GM19239 (cell line): ENCODE measurements at places on chromosomes 13 and 19.

DNA sequence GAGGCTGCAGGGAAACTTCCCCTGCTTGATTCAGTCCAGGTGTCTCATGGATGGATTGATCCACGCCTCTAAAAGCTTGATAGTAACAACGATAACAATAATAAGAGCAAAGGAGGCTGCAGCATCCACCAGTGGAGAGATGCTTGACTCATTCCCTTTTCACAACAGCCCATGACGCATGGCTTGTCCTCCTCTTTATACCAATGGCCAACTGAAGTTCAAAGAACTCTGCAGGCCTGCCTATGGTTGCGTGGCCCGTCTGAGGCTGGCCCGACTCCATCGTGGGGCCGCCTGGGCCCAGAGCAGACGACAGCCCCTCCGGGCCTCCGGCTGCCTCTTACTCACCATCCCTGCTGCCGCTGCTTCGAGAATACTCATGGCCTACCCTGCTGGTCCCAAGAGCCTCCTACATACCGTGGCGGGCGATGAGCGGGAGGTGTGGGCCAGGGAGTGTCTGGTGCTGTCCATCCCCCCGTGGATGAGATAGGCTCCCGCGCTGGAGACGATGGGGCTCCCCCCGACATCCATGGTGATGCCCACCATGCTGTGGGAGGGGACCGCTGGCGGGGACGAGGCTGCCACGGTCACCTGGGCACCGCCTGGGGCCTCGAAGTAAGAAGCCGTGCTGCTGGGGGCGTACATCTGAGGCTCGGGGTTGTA, 61.8 kb upstream of the RANBP3 start:
- no peak for DNase-seq

- no peak for DNase-seq
Observed at GRCh38 chr19:18718846-18719458, 35.5 kb downstream of the CRTC1 start.

DNA sequence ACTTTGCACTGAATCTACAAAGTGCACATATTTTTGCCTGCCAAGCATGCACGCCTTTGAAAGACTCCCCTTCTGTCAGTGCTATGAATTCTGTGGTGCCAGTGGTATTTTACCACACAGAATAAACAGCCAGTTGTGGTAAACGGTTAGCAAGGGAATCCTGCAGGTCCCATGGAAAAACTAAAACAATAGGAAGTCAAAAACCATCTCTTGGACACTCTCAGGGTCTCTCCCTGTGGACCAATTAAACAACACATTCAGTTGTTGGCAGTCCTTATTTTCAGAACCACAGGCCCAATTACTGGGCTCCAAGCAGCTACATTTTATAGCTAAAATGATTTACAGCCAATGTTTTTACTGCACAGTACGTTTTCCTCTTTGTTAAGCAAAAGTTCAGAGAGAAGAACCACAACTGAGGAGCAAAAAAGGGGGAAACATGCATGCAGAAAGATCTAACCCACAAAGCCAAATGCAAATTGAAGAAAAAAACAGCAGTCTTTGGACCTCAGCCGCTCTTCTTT, 116.9 kb downstream of the KCTD12 start:
- DNase-seq: no peak

- DNase-seq: no peak
Observed at GRCh38 chr13:106143392-106143791, 392.1 kb downstream of the EFNB2 start.

DNA sequence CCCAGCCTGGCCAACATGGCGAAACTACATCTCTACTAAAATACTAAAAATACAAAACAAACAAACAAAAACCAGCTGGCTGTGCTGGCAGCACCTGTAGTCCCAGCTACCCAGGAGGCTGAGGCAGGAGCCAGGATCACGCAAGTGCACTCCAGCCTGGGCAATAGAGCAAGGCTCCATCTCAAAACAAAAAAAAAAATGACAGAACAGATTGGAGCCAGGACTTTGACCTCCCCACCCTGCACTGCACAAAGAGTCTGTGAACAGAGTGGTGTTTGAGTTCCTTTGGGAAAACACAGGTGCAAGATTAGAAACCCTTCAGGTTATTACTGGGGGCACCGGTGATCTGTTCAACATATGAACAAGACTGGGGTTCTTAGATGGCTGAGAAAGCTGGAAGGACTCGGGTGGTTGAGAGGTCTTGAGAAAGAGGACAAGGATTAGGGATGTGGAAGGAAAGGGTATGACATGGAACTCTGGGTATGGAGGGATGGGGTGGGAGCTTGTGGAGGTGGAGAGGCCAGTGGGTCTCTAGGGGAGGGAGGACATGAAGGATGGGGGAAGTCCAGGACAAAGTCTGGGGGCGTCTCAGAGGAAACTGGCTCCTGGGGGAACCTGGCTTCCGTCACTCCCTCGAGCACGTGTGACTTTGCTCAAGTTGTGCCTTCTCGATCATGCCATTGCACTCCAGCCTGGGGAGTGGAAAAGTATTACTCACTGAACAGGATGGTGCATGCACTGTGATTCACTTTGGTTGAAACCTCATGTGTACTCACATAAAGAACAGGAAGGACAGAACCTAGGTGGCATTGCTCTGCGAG, 25.9 kb downstream of the RCN3 start:
- DNase-seq: no peak

GRCh38 chr19:2032296-2032941, 16.9 kb upstream of the BTBD2 start:
- DNase-seq: no peak

DNA sequence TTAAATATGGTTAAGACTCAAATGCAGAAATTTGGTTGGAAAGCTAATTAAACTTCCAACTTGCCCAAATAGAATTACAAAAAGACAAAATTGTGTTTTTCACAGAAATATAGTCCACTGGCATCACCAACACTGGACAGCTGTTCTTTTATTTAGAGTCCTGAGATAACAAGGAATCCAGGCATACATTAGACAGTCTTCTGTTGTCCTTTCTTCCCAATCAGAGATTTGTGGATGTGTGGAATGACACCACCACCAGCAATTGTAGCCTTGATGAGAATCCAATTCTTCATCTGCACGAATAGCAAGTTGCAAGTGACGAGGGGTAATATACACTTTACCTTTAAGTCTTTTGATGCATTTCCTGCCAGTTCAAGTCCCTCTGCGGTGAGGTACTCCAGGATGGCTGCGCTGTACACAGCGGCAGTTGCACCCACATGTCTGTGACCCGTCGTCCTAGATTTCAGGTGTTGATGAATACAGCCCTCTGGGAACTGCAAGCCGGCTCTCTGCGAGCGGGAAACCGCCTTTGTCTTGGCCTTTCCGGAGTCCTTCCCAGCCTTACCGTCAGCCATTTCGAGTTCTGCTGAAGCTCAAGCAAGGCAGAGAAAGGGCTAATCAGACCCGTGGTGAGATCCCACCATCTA, 14.7 kb downstream of the UBAC2 start:
- DNase-seq: no peak

- DNase-seq: no peak
Observed at GRCh38 chr13:111559612-111560403, 239.4 kb downstream of the TEX29 start.

DNA sequence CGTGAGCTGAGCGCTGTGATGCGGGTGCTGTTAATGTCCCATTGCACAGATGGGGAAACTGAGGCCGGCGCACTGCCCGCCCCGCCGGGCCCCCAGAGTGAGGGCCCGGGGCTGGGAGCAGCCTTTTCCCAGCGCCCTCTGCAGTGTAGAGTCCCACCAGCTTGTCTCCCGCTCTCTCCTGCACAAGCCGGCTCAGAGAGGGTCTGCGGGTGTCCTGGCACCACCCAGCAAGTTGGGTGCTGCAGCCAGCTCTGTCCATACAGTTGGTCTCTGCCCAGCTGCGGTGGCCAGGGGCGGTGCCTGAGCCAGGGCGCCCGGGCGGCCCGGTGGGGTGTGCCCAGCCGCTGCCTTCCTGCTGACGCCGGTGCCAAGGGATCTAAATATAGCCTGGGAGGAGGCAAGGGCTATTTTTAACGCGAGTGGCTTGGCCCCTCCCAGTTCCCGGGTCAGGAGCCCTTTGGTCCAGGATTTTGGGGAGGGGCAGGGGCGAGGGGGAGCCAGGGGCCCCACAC, 19.3 kb downstream of the GADD45B start:
- DNase-seq: no peak

DNA sequence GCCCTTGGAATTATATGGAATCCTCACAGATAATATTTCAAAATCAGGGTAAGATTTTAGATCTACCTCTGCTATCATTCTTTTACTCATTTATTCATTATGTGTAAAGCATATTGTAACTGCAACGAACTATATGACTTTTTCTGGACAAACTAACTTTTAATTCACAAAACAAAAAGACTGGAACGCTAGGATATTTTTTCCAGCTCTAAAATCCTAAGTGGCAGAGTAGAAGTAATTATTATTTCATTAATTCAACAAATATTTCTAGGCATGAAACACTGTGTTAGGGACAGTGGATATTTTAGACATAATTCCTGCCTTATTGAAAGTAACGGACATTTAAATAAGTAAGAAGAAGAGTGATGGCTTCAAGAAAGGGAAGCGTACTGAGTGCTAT, 26.9 kb upstream of the SOX21 start:
- DNase-seq: no peak

DNA sequence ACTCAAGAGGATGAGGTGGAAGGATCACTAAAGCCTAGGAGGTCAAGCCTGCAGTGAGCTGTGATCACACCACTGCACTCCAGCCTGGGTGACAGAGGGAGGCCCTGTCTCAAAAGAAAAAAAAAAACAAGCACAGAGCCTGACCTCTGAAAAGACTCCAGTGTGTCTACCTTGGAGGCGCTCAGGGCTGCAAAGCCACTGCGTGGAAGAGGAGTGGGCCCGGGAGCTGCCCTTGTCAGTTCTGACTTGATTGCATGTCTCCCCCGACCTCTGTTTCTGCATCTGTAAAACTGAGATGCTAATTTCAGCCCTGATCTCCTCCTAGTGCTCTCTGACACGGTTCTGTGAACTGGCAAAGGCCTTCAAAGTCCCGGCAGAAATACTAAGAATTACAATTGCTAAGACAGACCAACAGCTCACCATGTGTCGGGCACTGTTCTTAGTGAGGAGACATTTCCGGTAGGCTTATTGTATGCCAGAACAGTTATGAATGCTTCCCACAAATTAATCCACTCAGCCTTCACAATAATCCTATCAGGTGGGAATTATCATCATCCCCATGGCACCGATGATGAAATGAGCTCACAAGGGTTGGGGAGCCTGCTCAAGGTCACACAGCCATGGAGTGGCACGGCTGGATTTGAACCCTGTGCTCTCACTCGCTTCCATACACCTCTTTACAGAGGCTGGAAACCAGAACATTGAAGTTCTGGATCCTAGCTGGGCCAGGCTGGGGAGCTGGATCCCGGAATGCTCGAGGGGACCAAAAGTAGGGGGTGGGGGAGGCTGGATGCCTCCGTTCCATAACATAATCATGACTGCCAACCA, 3.5 kb downstream of the AKT2 start:
- no peak for DNase-seq
